ENCODE measurements at places on chromosomes 6 and 20. TPM values are rescaled to one million over a fixed set of nuclear protein-coding genes. Genes with fewer than 3 reads are reported as not detected.

- no peak for DNase-seq
These were observed 8.5 kb downstream of the SCGN start for GRCh38 chr6:25660512-25660911.

DNA sequence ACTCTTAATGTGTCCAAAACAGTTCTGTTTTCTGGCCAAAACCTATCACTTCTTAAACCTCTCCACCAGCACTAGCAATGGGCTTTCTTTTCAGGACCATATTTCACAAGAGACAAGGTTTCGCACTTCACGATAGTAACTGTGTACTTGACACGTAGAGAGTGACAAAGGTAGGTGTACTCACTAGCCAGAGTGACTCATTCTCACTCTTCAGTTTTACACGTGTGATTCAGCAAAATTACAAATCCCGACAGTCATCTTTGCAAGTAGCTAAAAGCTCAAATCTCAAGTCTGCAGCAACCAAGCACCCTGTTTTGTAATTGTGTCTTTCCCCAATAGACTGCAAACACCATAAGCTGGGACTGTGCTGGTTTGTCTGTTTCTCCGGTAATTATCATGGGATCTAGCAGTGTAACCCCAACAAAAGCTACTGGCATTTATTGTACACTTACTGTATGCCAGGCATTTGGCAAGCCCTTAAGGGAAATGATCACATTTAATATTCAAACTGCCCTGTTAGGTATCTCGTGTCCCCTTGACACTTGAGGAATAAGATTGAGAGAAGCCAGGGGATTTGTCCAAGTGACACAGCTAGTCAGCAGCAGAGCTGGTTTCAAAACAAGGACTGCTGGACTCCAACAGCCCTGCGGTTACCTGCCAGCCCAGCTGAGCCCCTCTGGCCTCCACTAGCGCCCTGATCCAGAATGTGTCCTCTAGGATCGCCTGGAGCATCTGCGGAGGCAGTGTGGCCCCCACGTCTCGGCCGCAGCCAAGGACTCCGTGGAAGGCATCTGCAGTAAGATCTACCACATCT, 9.9 kb downstream of the PCIF1 start:
- no peak for DNase-seq

GRCh38 chr20:57391439-57392301, 474 bp downstream of the RBM38 start:
- no peak for DNase-seq

DNA sequence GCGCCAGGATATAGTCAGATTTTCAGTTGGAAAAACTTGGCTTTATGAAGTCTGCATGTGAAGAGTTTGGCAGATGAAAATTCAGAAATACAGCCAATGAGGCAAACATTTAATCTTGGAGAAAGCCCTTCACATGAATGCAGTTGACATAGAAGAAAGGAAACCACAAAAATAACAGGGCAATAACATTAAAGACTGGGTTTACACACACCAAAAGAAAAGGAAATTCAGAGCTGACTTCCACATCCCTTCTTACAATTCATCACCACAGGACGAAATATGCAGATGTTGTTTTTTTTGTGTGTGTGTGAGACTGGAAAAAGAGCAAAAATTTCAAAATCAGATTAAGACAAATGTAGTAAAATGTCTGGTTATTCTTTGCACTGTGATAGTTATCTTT, 69.8 kb upstream of the HEY2 start:
- DNase-seq = no peak

DNA sequence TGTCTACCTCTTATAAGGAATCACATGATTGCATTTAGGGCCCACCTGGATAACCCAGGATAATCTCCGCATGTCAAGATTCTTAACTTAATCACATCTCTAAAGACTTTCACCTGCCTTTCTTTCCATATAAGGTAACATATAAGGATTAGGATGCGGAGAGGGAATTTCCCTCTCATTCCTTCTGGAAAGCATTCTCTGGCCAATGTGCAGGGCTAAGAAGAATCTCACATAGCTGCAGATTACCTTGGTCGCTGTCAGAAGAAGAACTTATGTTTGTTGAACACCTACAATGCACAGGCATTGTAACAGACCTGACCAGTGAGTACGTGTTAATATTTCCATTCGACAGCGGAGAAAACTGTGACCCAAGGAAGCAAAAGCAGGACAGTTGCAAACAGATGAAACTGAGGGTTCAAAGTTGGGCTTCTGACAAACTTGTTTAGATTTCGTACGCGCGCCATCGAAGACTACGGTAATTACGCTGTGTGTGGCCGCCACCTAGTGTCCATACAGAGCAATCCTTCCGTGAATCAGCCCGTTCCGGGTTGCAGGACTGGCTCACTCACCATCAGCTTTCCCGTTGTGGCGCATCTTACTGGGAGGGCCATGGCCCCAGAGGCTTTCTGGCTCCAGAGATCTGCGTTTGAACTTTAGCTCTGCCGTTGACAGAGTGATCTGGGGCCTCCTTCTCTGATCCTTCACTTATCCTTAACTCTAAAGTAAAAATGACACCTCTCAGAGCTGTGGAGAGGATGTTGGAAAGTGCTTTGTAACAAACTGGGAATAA, 9.5 kb downstream of the C20orf202 start:
- peak; percentile 79 for DNase-seq

DNA sequence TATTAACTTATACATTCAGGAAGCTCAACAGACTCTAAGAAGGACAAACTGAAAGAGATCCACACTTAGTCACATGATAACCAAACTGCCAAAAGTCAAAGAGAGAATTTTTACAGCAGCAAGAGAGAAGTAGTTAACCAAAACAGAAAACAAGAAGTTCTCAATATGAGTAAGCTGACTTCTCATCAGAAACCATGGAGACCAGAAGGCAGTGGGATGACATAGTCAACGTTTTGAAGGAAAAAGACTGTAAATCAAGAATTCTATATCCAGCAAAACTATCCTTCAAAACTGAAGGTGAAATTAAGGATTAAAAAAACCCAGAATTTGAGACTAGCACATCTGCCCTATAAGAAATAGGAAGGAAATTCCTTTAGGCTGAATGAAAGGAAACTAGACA, 60.4 kb downstream of the COL19A1 start:
- DNase-seq = no peak

GRCh38 chr6:17710331-17710730, 3.6 kb upstream of the NUP153 start:
- no peak for DNase-seq

DNA sequence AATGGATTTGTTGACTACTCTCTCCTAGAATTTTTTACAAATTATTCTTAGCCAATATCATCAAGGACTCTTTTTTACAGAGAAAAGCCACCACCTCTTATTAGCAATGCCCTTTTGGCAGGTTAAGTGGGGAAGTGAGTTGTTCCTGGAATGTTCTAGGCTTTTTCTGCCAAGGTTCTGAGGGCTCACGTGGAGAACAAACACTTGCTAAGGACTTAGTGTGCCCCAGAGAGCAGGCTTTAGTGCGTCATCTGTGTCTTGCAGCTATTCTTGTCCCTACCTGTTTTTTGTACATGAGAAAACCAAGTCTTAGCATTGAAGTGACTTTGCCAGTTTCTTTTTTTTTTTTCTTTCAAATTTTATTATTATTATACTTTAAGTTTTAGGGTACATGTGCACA, 33.5 kb downstream of the CFAP61 start:
- no peak for DNase-seq

- no peak for DNase-seq
These were observed 13.3 kb upstream of the THBS2 start for GRCh38 chr6:169266746-169267591.

DNA sequence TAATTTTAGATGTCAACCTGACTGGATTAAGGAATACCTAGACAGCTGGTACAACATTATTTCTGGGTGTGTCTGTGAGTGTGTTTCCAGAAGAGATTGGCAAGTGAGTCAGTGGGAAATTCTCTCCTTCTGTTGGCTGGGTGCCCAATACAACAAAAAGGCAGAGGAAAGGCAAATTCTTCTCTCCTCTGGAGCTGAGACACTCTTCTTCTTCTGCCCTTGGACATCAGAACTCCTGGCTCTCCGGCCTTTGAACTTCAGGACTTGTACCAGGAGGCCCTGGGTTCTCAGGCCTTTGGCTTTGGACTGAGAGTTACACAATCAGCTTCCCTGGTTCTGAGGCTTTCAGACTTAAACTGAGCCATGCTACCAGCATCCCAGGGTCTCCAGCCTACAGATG, 7.8 kb upstream of the BTN3A1 start:
- no peak for DNase-seq

Gene FKBP1A
- 260 TPM for total RNA-seq

GRCh38 chr6:102417368-102417998, 1024.0 kb downstream of the GRIK2 start:
- no peak for DNase-seq

- no peak for DNase-seq
These were observed 5.2 kb upstream of the VEGFA start for GRCh38 chr6:43764772-43765171.

GRCh38 chr20:15887387-15887786, 685.9 kb downstream of the KIF16B start:
- no peak for DNase-seq

GRCh38 chr6:65979120-65979519, 272.1 kb upstream of the EYS start:
- DNase-seq = no peak

DNA sequence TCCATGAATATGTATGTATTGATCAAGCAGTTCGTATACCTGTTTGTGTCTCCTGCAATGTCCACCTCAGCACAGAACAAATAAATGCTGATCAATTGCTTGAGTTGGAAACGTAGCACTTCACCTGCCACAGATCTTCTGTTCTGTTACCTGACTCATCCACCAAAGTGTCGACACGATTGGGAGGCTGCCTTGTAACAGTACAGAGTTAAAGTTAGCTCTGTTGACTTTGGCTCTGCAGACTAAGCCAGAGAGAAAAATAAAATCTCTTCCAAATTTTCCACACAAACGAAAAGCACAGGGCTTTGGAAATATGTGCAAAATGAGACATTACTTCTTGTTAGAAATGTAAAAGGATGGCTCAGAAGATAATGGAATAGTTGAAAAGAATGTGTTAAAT, 245.4 kb downstream of the NRN1 start:
- no peak for DNase-seq

GRCh38 chr6:137045222-137045789, 541 bp upstream of the IL20RA start:
- no peak for DNase-seq

GRCh38 chr20:19867074-19867473, 109.0 kb downstream of the RIN2 start:
- no peak for DNase-seq

Gene REM1
- 8.6 TPM for total RNA-seq

- DNase-seq = no peak
These were observed 69.0 kb downstream of the ID4 start for GRCh38 chr6:19906171-19906570.

- DNase-seq = no peak
These were observed 41.1 kb downstream of the GRIK2 start for GRCh38 chr6:101434601-101435000.

Gene SLC52A3
- 19.1 TPM for total RNA-seq

Gene PRR18
- 0.23 TPM for total RNA-seq

Gene STX11
- total RNA-seq = 5.8 TPM

Gene COL19A1
- total RNA-seq = 1.7 TPM

GRCh38 chr20:59662856-59663512, 58.6 kb downstream of the PHACTR3 start:
- no peak for DNase-seq

DNA sequence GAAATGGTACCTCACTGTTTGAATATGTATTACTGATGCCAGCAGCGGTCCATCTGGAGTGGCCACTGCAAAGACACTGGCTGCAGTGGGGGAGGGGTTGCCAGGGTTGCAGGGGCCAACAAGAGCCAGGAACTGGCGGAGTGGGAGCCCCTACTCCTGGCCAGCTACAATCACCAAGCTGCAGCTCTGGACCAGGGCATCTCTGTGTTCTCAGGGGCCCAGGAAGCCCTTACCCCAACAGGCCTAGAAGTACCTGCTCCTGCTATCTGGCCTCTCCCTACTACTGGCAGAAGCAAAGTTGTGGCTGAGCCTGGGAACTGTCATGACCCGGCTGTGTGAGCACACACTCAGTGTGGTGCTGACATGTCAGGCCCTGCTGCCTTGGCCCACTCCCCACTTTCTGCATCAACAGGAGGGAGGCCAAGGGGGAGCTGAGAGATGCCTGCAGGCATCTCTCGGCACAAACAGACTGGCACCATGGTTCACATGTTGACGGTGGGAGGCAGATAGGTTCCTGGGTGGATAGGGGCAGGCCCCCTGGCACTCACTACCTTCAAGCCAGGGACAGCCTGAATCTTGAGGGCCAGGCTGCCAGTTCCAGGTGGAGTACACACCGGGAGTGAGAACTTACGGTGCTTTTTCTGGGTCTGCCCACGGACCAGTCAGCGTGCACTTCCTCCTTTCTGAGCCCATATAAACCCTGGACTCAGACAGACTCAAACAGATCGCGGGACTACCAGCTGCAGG, 1188.0 kb downstream of the GRIK2 start:
- DNase-seq = no peak

- DNase-seq = no peak
These were observed 8.4 kb downstream of the GMDS start for GRCh38 chr6:2237001-2237400.

DNA sequence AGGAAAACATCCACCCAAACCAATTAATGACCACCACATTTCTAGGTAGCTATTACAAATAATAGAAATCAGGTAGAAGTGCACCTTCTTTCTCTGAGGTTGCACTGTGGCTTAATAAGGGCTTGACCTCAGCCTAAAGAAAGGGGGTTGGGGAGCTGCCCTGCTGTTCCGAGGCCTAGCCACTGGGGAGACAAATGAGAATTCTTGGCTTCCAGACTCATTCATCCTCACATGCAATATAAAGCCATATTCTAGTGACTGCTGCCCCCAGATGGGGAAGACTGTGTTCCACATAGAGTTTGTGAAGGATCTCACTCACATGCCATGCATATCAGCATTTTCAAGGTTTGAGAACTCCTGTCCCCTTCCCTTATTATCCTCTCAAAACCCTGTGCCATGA, 22.9 kb downstream of the SAYSD1 start:
- DNase-seq = no peak

Gene ZSCAN9
- 22.4 TPM for total RNA-seq

DNA sequence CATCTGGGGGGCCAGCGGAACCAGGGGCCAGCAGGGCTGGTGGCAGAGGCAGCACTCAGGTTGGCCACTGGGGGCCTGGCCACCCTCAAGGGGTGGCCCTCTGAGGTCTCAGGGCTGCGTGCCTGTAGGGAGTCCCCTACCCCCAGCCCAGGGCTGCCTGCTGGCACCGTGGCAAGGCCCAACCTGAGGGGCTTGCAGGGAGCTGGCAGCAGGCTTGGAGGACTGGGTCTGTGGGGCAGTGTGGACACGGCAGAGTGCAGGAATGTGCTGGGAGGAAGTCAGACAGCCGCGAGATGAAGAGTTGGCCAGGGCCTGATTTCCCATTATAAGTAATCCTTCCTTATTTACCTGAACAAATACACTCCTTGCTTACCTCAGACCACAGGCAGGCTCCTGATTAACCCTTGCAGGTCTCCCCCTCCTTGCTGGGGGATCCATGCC, at the start of gene SPDEF:
Gene SPDEF (minus strand): TSS at position 299 of the 441 bp plus-strand sequence. CDS start 11,874 bp downstream, outside the sequence.
- peak; percentile 55 for DNase-seq

GRCh38 chr6:6811128-6812009, 222.8 kb downstream of the LY86 start:
- DNase-seq = no peak
